ENCODE measurements at places on chromosomes 6 and 20.

DNA sequence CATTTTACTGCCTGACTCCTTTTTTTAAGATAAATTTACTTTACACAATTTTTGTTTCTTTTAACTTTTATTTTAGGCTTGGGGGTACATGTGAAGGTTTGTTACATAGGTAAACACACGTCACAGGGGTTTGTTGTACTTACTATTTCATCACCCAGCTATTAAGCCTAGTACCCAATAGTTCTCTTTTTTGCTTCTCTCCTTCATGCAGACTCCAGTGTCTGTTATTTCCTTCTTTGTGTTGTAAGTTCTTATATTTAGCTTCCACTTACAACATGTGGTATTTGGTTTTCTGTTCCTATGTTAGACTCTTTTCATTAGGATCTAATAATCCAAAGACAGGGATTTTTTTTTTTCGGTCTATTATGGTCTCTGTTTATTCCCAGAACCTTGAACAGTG is 83.5 kb upstream of the CCN6 start:
- DNase-seq = no peak

GRCh38 chr6:46323312-46323965 is 152.7 kb upstream of the ENPP5 start:
- DNase-seq = no peak

DNA sequence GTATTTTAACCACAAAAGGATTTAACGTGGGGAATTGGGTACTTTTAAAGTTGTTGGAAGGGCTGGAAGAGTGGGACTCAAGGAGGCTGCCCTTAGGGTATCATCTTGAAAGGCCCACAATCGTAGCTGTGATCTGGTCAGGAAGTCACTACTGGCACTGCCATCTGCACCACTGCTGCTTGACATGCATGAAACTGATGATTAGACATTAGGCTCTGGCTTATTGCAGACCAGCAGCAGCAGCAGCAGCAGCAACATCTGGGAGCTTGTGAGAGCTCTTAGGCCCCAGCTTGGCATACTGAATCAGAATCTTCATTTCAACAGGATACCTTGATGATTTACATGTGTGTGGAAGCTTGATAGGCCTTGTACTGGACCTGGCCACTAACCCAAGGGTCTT is 68.6 kb downstream of the PHF20 start:
- DNase-seq = no peak

DNA sequence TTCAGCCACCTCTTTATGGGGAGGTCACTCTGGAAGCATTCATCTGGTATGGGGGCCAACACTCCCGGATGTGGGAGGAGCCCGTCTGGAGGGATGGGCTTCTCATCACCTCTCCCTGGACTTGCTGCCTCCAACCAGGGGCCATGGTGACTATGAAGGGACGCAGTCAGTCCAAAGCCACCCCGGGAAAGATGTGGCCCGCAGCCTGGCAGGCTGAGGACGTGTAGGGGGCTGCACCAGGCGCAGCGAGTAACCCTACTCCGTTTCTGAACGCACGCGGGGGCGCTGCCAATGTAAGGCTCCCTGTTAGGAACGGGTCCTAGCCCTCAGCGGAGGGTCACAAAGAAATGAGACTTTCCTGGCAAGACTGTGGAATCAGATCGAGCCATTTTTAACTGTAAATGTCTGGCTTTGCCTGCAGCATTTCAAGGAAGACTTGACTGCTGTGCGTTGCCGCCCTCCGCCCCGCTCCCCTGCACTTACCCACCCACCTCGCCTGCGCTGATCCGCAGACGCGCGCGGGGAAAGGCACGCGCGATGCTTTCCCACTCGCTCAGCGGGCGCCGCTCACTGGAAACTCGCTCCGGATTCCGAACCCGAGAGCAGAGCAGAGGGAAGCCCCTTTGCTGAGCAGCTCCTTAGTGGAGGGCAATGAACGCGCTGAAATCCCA is 55.1 kb downstream of the IL20RA start:
- no peak for DNase-seq

DNA sequence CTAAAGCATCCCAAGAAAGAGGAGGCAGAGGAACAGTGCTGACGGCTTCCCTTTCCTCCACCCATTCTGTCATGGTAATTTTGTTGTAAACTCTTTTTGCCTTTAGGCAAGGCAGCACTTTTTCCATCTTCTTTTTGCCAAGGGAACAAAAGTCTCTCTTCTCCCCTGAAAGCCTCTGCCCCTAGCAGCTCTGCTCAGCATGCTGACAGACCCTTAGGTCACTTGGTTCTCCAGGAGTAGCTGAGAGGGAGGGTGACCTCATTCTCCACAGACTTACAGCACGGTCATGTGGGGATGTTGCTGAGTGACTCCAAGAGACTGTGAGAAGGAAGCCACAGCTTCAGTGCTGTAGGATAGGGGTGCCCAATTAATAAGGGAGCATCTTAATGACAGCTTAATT is 81.1 kb upstream of the RALGAPA2 start:
- DNase-seq = no peak
